T-helper 22 cell (primary cell): ENCODE measurements at places on chromosomes 1 and 21.

- DNase-seq: no peak
Measured at GRCh38 chr1:199720496-199720895, 307.0 kb upstream of the NR5A2 start.

GRCh38 chr1:108154314-108154713, 45.8 kb downstream of the SLC25A24 start:
- DNase-seq: no peak

GRCh38 chr21:30434033-30434631, 4.1 kb downstream of the KRTAP13-4 start:
- DNase-seq: no peak

- no peak for DNase-seq
Measured at GRCh38 chr1:204530932-204531331, 14.7 kb downstream of the MDM4 start.

- DNase-seq: no peak
Measured at GRCh38 chr1:31775210-31775999, 11.3 kb upstream of the ADGRB2 start.
